ENCODE measurements at places on chromosomes 1 and 21.

GRCh38 chr1:85585799-85586198 lies 5.2 kb downstream of the CCN1 start:
- no peak for DNase-seq

- DNase-seq, result no peak
Observed at GRCh38 chr1:87937831-87938395, 609.2 kb downstream of the LMO4 start.

DNA sequence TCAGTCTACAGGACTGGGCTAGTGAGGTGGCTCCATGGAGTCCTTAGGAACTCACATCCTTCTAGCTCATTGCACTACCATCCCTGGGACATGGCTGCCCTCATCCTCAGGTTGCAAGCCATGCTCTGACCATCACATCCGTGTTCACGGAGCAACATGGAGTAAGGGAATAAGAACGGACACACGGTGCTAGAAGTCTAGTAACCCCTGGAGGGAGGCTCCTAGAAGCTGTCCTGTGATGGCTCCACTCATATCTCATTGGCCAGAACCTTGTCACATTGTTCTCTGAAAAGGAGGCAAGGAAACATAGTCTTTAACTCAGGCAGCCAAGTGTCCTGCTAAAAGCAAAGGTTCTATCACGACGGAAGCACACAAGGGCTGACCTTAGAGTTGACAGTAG lies 3.9 kb downstream of the MRAP start:
- DNase-seq, result no peak

- DNase-seq, result no peak
Observed at GRCh38 chr1:70256664-70257063, 35.5 kb downstream of the SRSF11 start.

DNA sequence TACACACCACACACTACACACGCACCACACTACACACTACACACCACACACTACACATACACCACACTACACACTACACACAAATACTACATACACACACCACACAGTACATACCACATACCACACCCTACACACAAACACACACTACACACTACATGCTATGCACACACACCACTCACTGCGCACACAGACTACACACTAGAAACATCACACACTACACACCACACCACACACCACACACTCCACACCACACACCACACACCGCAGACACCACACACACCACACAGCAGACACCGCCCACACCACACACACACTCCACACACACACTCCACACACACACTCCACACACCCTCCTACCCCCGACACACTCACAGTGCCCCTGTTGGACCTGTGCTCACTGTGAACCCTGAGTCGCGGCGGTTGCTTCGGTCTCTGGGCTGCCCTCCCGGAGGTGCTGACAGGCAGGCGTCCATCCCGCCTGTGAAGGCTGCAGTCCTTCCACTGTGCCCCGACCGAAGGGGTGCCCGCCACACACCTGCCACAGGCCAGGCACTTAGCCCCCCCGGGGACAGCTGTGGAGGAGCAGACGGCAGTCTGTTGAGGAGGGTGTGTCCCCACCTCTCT lies 21.4 kb downstream of the TFF3 start:
- DNase-seq, result no peak

DNA sequence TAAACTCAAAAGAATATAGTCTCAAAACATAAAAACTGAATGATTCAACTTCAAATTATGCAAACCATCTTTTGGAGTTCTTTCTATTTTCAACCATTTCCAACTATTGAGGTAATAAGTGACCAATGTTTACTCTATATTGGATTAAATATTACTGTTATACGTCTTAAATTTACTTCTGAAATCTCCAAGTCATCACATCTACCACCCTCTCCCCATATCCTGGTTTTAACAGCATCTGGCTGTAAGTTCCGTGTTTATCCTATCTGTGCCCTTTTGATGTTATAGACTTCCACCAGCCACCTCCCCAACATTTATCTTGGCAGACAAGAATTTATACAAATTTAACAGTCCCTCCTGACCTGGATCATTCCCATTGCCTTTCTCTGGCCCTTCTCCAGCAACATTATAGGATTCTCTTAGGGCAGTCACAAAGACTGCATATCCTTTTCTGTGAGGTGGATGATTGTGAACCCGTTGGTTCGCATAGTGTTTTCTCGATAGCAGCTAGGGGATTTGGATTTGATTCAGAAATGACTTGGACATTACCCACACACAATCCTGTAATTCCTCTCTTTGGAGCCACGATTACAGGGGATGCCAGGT lies 313.4 kb upstream of the FMN2 start:
- DNase-seq, result no peak

- no peak for DNase-seq
Observed at GRCh38 chr1:58548371-58548770, 1.8 kb upstream of the OMA1 start.
